ENCODE measurements at places on chromosomes 12 and 14.
A peak's percentile ranks its signal among the peaks of the same experiment; 100 is the strongest.

DNA sequence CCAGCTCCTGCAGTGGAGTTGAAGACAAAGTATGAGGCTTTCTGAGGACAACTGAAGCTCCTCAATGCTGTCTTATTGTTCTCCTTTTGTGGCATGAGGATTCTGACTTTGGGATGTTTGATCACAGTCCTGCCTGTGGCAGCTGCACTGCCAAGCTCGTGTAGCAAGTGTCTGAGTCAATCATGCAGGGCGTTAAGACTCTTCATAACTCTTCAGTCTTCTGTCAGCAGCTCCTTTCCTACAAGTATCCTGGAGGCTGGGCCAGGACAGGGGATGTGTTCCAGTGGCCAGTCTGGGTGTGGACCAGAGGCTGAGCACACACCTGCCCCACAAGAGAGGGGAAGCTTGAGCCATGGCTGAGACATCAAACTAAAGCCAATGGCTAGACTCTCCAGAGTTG is 94.3 kb downstream of the PELI2 start:
- H3K36me3 ChIP-seq = no peaks in the 10 kb centered on the region
- no peak overlapping the region for H3K27ac ChIP-seq
- no peak overlapping the region for H3K4me3 ChIP-seq
- no peaks in the 10 kb centered on the region for H3K27me3 ChIP-seq
- H3K4me1 ChIP-seq = peaks cover 33% of the 10 kb centered on the region

DNA sequence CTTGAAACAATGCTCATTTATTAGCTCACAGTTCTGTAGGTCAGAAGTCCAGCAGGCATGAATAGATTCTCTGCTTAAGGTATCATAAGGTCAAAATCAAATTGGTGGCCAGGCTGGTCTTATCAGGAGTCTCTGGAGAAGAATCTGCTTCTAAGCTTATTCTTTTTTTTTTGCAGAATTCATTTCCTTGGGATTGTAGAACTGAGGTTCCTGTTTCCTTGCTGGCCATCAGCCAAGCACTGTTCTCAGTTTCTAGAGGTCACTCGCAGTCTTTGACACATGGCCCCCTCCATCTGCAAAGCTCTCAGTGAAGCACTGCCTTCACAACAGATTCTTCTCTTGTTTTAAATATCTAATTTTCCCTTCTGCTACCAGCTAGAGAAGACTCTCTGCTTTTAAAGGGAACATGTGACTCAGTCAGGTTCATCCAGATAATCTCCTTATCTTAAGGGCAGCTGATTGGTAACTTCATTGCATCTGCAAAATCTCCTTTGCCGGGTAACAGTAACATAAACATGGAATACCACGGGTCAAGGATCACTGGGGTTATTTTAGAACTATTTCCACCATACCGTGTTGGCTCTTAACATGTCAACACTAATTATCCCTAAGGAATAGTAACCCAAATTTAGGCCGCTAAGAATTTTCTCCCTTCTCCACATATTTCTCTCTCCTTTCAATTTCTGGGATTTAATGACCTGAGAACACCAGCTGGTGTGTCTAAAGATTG is 25.3 kb downstream of the RHOJ start:
- H3K27ac ChIP-seq = no peak overlapping the region
- H3K27me3 ChIP-seq = no peaks in the 10 kb centered on the region
- peaks cover 2% of the 10 kb centered on the region for H3K4me1 ChIP-seq
- no peak overlapping the region for H3K4me3 ChIP-seq
- no peaks in the 10 kb centered on the region for H3K36me3 ChIP-seq

DNA sequence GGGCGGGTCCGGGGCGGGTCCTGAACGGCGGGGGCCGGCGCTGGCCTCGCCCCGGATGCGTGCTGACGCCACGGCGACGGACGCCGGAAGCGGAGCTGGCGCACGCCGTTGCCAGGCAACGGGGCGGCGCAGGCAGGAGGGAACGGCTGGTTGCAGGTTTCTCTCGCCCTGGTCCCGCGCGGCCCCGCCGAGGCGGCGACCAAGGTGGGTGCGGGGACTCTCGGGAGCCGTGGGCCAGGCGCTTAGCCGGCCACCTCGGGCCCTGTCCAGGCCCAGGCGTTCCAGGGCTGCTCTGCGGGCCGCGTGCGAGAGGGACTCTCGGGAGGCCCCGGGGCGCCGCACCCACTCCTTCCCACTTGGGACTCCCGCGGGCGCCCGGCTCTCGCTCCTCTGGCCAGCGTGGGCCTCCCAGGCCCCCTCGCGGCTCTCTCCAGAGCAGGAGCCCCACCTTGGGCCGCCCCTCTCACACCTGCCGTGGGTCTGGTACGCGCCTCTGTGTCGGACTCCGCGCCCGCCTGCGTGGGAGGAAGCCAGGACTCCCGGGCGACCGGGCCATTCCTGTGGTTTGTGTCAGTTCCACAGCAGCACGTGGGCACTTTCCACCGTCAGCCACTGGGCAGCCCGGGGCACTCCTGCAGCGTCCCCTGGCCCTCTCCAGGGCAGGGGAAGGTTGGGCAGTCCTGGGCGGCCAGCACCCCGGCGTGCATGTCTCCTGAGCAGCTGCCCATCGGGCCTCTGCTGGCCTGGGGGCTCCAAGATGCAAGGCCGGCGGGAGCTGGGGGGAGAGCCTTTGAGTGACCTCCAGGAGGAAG is at the start of gene CLBA1:
Gene CLBA1, plus strand, starts transcription at position 114 of the 812 bp plus-strand sequence. Its CDS starts 644 bp downstream, at position 758.
- peaks cover 6% of the 10 kb centered on the region for H3K27me3 ChIP-seq
- no peaks in the 10 kb centered on the region for H3K36me3 ChIP-seq
- H3K27ac ChIP-seq = no peak within 1 kb of the TSS
- peak within 1 kb of the TSS; percentile 97 for H3K4me3 ChIP-seq

DNA sequence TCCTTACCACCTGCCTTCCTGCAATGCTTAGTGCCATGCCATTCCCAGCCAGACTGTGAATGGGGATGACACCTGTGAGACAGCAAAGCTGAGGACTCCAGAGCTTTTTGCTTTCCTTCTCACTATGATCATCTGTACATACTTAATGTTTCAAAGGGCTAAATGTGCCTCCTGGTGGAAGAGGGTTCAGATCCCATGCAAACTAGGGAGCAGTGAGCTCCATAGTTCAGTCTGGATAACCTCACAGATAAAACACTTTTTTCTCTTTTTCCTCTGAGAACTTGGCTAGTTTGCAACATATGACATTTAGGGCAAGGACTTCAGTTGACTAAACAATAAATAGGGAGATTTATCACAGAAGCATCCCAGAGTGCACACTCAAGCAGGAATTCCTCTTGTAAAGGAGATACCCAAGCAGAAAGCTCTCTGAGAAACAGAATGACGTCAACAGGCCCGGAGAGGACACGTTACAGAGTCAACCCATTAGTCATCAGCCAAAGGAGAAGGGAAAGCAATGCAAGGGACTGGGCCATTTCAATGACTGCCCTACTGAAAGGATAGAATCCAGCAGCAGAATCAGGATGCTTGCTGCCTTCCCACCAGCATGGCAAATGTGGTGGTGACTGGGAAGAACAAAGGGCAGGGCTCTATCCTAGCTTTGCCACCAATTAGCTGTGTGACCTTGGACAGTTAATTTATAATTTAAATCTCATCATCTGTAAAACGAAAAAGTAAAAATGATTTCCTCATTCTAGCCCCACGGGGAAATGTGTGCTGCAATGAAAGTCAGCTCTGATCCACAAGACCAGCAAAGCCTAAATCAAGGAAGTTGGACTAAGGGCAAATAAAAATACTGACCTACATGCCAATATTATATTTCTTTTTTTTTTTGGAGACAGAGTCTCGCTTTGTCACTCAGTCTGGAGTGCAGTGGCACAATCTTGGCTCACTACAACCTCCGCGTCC is 80.8 kb upstream of the ACTN1 start:
- no peak overlapping the region for H3K27ac ChIP-seq
- H3K36me3 ChIP-seq = no peaks in the 10 kb centered on the region
- no peak for DNase-seq
- no peak overlapping the region for H3K4me3 ChIP-seq
- no peaks in the 10 kb centered on the region for H3K4me1 ChIP-seq

DNA sequence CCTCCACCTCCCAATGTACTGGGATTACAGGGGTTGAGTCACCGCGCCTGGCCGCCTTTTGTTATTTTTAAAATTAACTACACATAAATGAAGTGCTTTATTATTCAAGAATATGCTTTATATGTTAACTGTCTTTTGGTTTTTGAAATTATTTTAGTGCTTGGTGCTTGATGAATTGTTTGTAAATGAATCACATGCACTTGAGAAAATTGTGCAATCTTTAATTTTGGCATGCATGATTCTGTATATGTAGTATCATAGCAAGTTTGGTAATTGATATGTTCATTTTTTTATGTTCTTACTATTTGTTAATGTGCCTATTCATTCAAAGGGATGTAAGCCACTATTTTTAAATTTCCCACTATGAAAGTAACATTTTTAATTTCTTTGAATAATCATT is 440.9 kb downstream of the NAV3 start:
- H3K4me1 ChIP-seq = no peaks in the 10 kb centered on the region
- H3K36me3 ChIP-seq = no peaks in the 10 kb centered on the region
- no peak for DNase-seq
- no peak overlapping the region for H3K27ac ChIP-seq
- no peak overlapping the region for H3K4me3 ChIP-seq

DNA sequence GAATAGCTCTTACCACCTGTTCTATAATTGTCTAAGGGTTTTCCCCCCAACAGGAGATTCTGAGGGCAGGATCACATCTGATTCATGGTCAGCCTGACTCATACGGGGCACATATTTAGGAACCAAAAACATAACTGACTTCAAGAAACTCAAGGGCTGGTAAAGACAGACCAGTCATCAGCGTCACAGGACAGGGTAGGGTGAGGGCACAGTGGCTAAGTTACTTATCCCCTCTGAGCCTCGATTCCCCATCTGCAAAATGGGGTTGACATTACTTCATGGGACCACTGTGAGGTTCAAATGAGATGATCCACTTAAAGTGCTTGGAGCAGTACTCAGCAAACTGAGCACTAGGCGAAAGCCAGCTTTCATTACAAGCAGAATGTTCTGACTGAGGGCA is 606 bp downstream of the CINP start:
- peak overlapping the region; percentile 83 for H3K4me3 ChIP-seq
- no peaks in the 10 kb centered on the region for H3K27me3 ChIP-seq
- peaks cover 15% of the 10 kb centered on the region for H3K4me1 ChIP-seq
- no peaks in the 10 kb centered on the region for H3K36me3 ChIP-seq

GRCh38 chr14:38199739-38200138 is 8.0 kb upstream of the SSTR1 start:
- no peaks in the 10 kb centered on the region for H3K4me1 ChIP-seq
- no peaks in the 10 kb centered on the region for H3K36me3 ChIP-seq

DNA sequence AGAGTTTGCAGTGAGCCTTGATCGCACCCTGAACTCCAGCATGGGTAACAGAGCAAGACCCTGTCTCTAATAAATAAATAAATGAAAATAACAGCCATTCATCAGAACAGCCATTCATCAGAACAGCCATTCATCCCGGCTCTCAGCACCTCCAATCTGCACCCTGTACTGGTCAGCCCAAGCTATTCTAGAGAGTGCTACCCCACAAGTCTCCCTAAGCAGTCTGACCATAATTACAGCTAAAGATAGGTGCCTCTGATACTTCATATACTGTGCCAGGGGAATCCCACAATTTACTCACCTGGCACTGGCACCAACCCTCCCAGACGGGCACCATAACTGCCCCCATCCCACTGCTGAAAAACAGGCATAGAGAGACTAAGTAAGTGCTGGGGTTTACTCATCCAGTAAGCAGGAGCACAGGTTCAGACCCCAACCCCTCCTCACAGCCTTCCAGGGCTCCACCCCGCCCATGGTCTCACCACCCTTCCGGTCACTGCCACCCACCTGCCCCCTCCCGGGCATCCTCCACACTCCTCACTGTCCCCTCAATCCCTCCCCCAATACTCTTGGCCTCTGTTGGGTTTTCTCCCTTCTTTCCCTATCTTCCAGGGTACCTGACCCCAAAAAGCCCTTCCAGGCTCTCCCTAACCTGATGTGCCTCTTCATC is 15.2 kb upstream of the EIF5 start:
- H3K36me3 ChIP-seq = no peaks in the 10 kb centered on the region
- H3K4me3 ChIP-seq = no peak overlapping the region
- no peaks in the 10 kb centered on the region for H3K27me3 ChIP-seq
- H3K4me1 ChIP-seq = peaks cover 5% of the 10 kb centered on the region

DNA sequence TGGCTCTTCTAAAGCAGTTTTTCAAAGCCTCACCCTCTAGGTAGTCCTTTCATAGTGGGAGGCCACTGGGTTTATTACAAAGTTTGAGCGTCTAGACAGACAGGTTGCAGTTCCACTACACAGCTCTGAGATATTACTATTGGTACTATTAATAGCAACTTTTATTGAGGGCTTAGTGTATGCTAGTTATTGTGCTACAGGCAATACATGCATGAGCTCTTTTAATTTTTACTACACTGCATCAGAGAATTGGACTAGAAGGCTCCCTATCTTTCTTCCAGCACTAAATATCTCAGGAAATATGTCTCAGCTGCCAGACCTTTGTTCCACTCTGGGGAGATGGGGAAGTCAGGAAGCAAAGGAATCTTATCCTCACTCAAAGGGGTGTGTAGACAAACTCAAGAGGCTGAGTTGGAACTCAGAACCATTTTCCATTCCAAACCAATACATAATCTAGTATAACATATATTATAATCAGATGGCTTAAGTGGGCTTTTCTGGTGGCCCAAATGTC is 161.8 kb upstream of the SLC38A2 start:
- H3K4me3 ChIP-seq = no peak overlapping the region
- no peak overlapping the region for H3K27ac ChIP-seq
- no peak for DNase-seq
- H3K36me3 ChIP-seq = no peaks in the 10 kb centered on the region
- H3K27me3 ChIP-seq = no peaks in the 10 kb centered on the region
- H3K4me1 ChIP-seq = no peaks in the 10 kb centered on the region

DNA sequence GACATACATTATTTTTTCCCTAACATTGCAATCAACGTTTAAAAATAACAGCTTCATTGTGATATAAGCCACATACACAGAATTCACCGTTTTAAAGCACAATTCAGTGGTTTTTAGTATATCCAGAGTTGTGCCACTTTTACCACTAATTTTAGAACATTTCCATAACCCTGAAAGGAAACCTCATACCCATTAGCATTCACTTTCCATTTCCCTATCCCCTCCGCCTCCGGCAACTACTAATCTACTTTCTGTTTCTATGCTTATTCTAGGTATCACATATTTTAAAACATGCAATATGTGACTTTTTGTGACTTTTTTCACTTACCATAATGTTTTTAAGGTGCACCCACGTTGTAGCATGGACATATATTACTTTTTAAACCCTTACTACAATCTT is 55.6 kb upstream of the ISM2 start:
- H3K27me3 ChIP-seq = no peaks in the 10 kb centered on the region
- H3K36me3 ChIP-seq = no peaks in the 10 kb centered on the region
- DNase-seq = no peak
- H3K27ac ChIP-seq = no peak overlapping the region

Measured in neural progenitor cell (in vitro differentiated cells).